ENCODE measurements at places on chromosomes 1 and 21.

DNA sequence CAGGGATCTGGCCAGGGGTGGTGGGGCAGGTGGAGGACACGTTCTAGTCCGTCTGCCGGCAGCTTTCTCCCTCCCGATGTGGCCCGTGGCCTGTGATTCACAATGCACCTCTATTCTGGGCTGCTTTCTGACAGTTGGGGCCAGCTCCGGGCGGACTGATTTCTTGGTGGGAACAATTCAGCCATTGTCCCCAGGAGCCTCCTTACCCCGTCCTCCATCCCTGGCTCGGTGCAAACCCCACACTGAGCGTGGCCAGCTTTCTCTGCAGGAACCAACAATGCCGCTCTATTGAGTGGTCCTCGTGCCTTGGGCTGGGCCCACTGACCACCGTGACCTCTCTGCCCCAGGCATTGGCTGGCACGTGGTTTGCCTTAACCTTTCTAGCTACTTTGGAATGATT is 29.7 kb downstream of the PADI2 start:
- DNase-seq = no peak

DNA sequence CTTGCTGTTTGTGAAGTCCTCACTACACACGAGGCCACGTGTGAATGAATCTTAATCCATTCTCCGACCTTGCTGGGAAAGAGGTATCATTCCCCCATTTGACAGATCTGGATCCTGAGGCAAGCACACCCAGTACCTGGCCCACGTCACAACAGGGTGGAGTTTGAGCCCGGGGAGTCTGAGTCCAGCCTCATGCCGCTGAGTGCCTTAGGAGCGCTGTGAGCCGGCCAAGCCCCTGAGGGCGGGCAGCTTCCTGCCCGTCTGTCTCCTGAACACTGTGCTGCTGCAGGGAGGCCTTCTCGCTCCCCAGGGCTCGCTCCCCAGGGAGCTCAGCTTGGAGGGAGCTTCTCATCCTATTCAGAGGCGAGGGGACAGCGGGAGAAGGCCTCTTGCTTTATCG is 29.7 kb downstream of the SLC45A1 start:
- no peak for DNase-seq

GRCh38 chr1:71093938-71094337 is 13.1 kb upstream of the ZRANB2 start:
- DNase-seq = no peak

DNA sequence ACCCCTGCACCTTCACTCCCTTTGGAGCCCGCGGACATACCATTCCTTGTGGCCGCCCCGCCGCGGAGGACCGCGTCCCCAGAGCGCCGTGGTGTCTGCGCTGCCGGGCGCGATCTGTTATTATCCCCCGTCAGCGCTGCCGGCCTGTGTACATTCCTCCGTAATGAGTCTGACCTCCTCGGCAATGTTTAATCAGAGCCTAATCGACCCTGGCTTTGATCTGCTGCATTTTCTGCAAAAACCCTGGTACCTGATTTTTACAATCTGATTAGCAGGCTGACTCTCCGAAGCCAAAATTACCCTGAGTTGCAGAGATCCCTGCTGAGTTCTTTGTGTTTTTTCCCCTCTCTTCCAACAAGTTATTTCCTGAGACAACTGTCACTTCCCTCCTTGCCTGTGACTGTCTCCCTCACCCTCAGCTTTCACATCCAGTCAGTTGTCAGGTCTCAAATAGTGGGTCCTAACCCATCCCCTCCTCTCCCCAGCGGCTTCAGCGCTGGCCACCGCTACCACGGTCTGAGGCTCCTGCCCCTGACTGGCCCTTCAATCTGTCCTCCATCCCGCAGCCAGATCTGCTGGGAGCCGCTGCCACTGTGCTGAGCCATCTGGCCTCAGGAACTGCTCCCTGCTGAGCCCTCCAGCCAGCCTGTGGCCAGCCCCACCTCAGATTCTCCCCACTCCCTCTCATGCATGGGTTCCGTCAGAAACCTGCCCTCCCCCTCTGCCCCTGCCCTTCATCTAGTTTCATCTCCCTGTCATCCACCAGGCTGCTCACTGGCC is 53.5 kb downstream of the GLIS1 start:
- no peak for DNase-seq

DNA sequence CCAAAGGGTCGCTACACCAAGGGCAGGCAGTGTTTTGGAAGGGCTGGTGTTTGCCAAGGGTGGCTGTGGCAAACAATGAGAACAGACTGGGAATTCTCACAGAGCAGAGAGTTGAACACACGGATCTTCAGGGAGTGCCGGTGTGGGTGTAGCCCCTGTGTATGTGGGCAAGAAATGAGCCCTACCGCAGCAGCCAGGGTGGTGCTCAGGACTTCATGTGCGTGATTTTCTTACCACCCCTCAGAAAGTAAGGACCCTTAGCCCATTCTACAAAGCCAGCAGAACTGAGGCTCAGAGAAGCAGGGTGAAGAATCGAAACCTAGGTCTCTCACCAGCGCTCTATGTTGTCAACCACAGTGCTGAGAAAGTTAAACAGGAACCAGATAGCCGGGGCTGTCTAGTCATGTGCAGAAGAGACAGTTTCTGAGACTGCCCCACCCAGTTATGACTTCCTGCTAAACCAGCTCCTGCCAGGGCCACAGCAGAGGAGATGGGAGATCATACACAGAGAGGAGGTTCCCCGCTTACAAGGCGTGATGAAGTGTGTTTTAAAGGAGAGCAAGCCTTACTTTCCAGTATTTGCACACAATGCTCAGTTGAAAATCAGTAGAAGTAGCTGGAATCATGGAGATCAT is 21.9 kb upstream of the MORC3 start:
- DNase-seq = no peak

GRCh38 chr1:181124291-181124751 is 35.8 kb downstream of the IER5 start:
- DNase-seq = no peak

GRCh38 chr1:8191474-8191873 is 126.4 kb upstream of the SLC45A1 start:
- DNase-seq = no peak

- no peak for DNase-seq
Observed at GRCh38 chr1:61124078-61124477, 41.7 kb downstream of the NFIA start.

- no peak for DNase-seq
Observed at GRCh38 chr1:116793357-116793935, 39.2 kb downstream of the CD2 start.

DNA sequence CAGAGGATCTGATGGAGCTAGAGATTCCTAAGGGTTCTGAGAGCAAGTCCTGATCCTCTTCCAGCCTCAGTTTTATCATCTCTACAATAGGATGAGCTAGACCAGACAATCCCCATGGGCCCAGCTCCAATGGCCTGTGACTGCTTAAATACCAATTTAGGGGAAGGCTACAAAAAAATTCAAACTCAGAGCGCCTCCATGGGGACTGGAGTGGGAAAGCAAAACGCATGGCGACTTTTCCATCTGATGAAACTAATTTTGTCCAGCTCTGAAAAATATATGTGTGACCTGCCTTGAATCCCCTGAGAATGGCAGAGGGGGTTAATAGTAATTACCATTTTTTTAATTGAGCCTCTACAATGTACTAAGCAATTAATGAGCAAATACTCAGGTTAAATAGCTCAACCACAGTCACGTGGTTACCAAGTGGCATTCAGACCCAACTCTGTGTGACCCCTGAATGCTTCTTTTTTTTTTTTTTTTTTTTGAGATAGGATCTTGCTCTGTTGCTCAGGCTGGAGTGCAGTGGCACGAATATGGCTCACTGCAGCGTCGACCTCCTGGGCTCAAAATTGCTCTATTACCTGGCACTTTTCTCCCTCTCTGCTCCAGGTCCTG is 8.4 kb downstream of the EXTL1 start:
- DNase-seq = no peak

- peak; percentile 17 for DNase-seq
Observed at GRCh38 chr1:58785442-58786058, 1.7 kb upstream of the JUN start.

GRCh38 chr1:242019018-242019417 is 20.1 kb upstream of the MAP1LC3C start:
- no peak for DNase-seq

- DNase-seq = no peak
Observed at GRCh38 chr1:115164484-115164883, 75.2 kb upstream of the TSPAN2 start.

DNA sequence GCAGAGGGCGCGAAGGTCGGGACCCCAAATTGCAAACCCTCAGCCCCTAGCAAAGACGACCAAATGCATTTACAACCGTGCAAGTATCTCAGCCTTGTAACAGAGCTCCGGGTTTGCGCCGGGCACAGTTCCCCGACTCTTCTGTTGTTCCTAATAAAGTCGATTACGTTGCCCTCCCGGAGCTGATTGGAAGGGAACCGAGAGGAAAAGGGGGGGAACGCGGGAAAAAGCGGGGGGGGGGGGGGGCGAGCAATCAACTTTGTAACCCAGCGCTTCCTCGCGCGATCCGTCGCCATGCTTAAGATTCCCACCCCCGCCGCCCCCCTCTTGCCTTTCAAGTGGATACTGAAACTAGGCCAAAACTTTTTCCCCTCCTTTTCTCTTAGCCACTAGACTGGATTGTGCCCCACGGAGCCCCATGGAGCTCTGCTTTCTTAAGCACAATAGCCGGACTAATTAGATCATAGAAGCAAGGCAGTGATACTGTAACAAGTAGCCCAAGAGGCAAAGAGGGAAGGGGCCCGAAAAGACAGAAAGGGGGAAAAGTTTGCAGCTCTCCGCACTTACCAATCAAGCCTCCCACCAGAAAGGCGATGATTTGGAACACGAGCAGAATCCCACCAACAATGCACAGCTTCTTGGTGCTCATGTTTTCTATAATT is 565 bp downstream of the WLS start:
- DNase-seq = no peak

GRCh38 chr21:31343680-31344480 is at the start of gene TIAM1:
Gene TIAM1 (minus strand): TSS chr21:31344261. CDS start chr21:31266972, 77,289 bp downstream.
- no peak for DNase-seq

GRCh38 chr21:44427241-44428120 is 27.8 kb upstream of the LRRC3 start:
- no peak for DNase-seq

DNA sequence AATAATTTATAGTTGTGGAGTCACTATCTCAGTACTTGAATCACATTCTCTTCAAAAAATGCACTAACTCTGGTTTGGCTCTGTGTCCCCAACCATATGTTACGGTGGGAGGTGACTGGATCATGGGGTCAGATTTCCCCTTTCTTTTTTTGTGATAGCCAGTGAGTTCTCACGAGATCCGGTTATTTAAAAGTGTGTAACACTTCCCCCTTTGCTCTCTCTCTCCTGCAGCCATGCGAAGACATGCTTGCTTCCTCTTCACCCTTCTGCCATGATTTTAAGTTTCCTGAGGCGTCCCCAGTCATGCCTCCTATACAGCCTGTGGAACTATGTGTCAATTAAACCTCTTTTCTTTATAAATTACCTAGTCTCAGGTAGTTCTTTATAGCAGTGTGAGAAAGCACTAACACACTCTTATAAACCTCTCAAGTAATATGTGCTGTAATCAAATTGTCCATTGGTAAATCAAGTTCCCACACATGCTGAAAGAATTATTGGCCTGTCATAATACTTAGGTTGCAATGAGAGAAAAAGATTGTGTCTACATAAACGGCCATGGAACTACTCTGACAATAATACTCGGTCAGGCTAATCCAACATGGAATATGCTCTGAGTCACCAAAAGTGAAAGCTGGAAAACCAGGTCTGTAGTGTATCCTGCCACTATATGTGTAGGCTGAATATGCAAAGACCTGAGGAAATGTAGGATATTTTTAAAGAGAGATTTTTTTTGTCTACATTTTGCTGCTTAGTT is 107.5 kb downstream of the SLC44A5 start:
- DNase-seq = no peak

DNA sequence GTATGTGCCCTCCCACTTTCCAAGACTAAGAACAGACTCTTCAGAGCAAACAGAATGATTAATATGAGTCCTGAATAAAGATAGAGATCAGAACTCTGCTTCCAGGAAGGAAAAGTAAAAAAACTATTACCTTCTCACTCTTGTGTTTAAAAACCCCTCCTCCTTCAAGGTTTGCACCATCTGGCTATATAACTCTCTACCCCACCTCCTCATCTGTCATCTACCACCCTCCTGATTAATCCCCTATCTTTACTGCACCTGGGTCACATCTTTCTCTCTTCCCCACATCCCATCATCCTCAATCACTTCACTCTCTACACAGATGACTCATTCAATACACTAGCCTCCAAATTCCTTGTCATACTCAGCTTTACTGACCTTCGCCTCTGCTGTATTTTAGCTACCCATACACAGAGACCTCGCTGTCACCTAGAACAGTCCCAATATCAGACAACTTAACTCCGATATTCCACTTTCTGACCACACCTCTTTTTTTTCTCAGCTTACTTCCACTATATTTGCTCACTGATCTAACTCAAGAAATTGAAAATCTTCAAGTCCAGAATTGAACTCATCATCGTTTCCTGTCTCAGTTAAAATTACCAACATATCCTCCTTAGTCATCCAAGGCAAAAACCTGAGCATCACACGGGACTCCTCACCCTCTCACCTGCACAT is 3.7 kb downstream of the SCMH1 start:
- no peak for DNase-seq

DNA sequence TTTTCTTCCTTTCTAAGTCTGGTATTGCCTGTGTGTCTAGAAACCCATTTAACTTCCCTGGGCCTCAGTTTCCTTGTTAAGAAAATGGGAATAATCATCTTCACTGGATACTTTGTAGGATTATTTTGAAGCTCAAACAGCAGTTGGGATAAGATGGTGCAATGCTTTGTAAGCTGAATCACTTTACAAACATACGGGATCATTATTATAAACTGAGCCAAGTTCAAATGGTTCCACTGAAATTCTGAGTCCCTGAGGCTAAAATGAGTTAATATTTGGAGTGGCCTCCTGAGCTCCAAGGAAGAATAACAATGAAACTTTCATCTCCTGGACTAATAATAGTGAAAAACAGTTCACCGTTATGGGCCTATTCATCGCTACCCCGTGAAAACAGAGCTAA is 388.0 kb downstream of the PLPP3 start:
- DNase-seq = no peak

GRCh38 chr1:15851210-15852035 is 3.9 kb downstream of the SPEN start:
- DNase-seq = no peak

DNA sequence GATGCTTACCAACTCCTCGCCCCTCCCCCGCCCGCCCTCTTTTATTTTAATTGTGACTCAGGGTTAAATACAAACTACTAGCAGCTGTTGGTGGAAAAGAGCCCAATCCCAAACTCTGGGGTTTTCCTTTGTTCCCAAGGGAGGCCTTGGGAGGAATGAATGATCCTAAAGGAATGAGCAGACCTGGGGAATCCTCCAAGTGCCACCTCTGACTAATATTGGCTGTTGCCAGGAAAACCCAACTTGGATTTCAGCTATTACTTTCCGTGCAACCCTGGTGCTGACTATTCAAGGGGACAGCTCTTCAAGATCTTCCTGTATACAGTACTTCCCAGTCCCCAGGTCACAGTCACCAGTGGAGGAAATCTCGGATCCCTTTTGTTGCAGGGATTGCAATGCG is 1.3 kb upstream of the S100A10 start:
- DNase-seq = no peak

- no peak for DNase-seq
Observed at GRCh38 chr1:109253803-109254620, 4.7 kb downstream of the CELSR2 start.

All from activated gamma-delta T cell (primary cell).